ENCODE measurements at places on chromosomes 1 and 21.

GRCh38 chr1:22665752-22666151, 12.7 kb downstream of the C1QB start:
- DNase-seq = no peak

DNA sequence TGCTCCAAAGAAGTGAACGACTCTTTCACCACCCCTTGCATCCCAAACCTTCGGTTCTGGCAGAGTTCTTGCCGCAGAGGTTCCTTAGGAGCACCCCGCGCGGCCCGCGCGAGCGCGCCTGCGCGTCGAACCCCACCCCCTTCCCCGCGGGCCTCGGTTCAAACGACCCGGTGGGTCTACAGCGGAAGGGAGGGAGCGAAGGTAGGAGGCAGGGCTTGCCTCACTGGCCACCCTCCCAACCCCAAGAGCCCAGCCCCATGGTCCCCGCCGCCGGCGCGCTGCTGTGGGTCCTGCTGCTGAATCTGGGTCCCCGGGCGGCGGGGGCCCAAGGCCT, at the start of gene C1orf56:
C1orf56 (plus strand) TSS at position 161 of the 334 bp plus-strand sequence; CDS start at position 258, 97 bp downstream.
- DNase-seq = no peak

GRCh38 chr1:41895552-41895951, 23.2 kb downstream of the HIVEP3 start:
- no peak for DNase-seq

GRCh38 chr21:36549470-36549869, 69.5 kb upstream of the CLDN14 start:
- DNase-seq = no peak

DNA sequence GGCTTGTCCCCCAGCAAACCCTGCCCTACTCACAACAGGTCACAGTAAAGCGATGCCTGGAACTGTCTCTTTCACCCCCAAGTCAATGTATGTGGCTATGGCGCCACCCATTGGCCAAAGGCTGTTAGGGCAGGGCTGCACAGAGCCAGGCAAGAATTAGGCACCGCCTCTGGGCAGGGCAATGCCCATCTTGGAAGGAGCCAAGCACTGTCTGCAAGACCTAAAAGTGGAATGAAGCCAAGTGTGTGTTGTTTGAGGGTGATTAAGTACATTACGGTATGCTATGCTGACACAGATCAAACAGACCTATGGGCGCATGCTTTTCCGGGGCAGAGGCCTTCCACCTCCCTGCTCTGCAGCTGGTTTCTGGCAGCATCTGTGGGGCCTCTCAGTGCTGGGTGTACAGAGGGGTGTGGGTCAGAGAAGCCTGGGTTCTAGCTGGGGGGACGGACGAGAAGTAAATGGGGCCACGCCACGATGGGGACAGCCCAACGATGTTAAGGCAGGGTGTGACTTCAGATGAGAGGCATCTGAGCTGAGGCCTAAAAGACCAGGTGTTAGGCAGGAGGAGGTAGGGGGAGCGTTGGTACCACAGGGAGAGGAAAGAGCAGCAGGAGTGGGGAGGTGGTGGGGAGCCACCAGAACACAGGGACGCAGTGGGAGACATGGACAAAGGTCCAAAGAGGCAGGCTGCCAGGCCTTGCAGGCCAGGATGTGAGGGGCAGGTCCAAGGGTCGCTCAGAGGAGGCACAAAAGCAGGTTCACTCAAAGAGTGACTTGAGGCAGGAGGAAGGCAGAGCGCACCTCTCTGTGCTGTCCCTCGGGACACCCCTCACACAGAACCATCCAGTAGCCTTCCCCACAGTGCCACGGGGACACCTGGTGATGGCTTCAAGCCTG, 49.8 kb downstream of the ACOT7 start:
- no peak for DNase-seq

GRCh38 chr1:241839369-241839979, 8.5 kb upstream of the EXO1 start:
- DNase-seq = no peak

- DNase-seq = no peak
Measured at GRCh38 chr1:81317191-81317590, 483.5 kb upstream of the ADGRL2 start.

- DNase-seq = no peak
Measured at GRCh38 chr1:107196973-107197562, 56.2 kb downstream of the NTNG1 start.

- no peak for DNase-seq
Measured at GRCh38 chr1:159492575-159493323, 43.1 kb downstream of the OR10J5 start.

GRCh38 chr21:36656138-36656537, 42.8 kb upstream of the SIM2 start:
- no peak for DNase-seq
